ENCODE measurements at places on chromosomes 6 and 20. TPM values are rescaled to one million over a fixed set of nuclear protein-coding genes. Genes with fewer than 3 reads are reported as not detected.

GRCh38 chr20:36998652-36999051 is 47.1 kb upstream of the SAMHD1 start:
- no peaks in the 10 kb centered on the region for H3K36me3 ChIP-seq
- no peak overlapping the region for H3K4me3 ChIP-seq
- no peak for DNase-seq
- H3K27ac ChIP-seq, result no peak overlapping the region

NRN1 gene
- total RNA-seq, result 1.3 TPM

MYH7B gene
- not detected for total RNA-seq

GRCh38 chr6:44667226-44667625 is 279.7 kb downstream of the CDC5L start:
- no peak overlapping the region for H3K27ac ChIP-seq
- peaks cover 5% of the 10 kb centered on the region for H3K4me1 ChIP-seq
- no peak for DNase-seq
- H3K4me3 ChIP-seq, result no peak overlapping the region
- H3K36me3 ChIP-seq, result no peaks in the 10 kb centered on the region

GRCh38 chr6:67345946-67346345 is 1289.1 kb upstream of the ADGRB3 start:
- no peak for DNase-seq
- H3K4me1 ChIP-seq, result no peaks in the 10 kb centered on the region
- no peak overlapping the region for H3K4me3 ChIP-seq
- no peaks in the 10 kb centered on the region for H3K27me3 ChIP-seq
- no peak overlapping the region for H3K27ac ChIP-seq

AIF1 gene
- total RNA-seq, result 25.6 TPM

BCAS1 gene
- 0.29 TPM for total RNA-seq

DNA sequence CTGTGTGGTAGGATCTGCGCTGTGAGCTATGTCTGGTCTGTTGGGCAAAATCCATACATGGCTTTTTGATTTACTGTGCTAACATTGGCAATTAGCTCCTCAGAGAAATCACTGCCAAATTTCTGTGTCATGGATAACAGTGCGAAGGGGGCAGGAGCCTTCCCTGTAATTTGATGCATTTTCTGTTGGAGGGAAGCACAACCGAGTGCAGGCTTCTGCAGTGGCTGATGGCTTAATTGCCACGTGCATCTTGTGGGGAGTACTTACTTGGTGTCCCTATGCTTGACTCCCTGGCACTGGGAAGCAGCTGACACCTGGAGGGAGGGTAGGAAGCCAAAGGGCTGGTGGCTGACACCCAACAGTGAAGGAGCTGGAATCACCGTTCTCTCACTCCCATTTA is 99.3 kb upstream of the PROKR2 start:
- no peak overlapping the region for H3K27ac ChIP-seq
- no peak overlapping the region for H3K4me3 ChIP-seq
- no peaks in the 10 kb centered on the region for H3K36me3 ChIP-seq
- DNase-seq, result no peak
- no peaks in the 10 kb centered on the region for H3K4me1 ChIP-seq
- no peaks in the 10 kb centered on the region for H3K27me3 ChIP-seq

- H3K27ac ChIP-seq, result no peak overlapping the region
- no peaks in the 10 kb centered on the region for H3K36me3 ChIP-seq
- H3K27me3 ChIP-seq, result no peaks in the 10 kb centered on the region
- no peak for DNase-seq
- H3K4me1 ChIP-seq, result no peaks in the 10 kb centered on the region
Measured at GRCh38 chr6:38584731-38585130, 55.0 kb downstream of the BTBD9 start.

- H3K27me3 ChIP-seq, result no peaks in the 10 kb centered on the region
- H3K36me3 ChIP-seq, result no peaks in the 10 kb centered on the region
- no peak for DNase-seq
- no peaks in the 10 kb centered on the region for H3K4me1 ChIP-seq
Measured at GRCh38 chr6:15421945-15422733, 176.3 kb downstream of the JARID2 start.

ARMH2 gene
- not detected for total RNA-seq

- no peaks in the 10 kb centered on the region for H3K4me1 ChIP-seq
- no peak overlapping the region for H3K27ac ChIP-seq
- H3K4me3 ChIP-seq, result no peak overlapping the region
Measured at GRCh38 chr6:70163795-70164194, 139.1 kb downstream of the COL9A1 start.

MICB gene
- 2.3 TPM for total RNA-seq

DNA sequence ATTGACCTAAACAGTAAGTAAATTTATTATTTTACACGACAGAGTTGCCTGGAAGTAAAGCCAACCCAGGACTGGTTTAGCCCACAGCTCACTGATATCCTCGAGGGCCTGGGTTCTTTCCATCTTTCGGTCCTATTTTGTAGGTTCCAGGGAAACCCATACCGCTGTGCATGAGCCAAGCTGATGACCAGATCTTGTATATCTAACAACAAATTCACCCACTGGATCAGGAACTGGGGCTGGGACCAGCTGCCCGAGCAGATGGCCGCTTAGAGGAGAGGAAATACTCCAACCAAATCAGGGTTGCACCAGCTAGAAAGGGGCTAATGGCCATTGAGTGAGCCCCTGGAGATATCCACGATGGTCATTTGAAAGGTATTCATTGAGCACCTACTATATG is 139.2 kb downstream of the BACH2 start:
- H3K4me3 ChIP-seq, result no peak overlapping the region
- H3K27ac ChIP-seq, result no peak overlapping the region
- DNase-seq, result no peak
- no peaks in the 10 kb centered on the region for H3K36me3 ChIP-seq
- no peaks in the 10 kb centered on the region for H3K27me3 ChIP-seq
- H3K4me1 ChIP-seq, result no peaks in the 10 kb centered on the region

GRCh38 chr6:53986721-53987521 is 124.3 kb upstream of the MLIP start:
- H3K4me1 ChIP-seq, result no peaks in the 10 kb centered on the region
- H3K36me3 ChIP-seq, result no peaks in the 10 kb centered on the region
- H3K27ac ChIP-seq, result no peak overlapping the region

DNA sequence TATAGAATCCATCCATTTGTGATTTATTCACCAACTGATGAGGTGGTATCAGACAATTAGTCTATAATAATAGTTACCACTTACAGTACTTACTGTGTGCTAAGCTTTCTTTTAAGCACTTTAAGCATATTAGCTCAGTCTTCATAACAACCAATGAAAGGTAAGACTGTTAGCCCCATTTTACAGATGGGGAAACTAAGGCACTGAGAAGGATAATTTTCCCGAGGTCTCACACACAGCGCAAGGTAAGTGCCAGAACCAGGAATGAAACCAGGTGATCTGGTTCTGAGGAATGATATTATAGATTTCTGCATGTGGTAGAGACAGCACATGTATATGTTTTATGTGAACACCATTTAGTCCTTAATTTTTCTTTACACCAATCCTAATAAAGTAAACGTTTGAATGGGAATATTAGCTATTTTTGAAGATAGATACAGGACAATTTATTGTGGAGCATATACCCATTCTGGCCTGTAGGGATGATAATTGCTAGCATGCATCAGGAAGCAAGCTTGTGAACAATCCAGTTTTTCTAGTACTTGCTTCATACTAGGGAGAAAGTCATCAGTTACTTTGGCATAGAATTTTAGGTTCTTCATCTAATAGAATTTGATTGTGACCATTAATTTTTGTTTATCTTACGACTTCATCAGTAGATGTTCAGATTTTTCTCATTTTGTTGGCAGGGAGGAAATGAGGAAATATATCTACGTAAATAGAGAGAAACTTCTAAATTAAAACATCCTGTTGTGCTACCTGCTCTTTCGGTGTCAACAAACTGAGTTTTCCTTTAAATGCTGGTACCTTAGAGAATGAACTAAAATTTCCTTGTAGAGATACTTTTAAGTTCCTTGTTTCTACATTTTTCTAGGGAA is 3.0 kb downstream of the YWHAB start:
- peaks cover 16% of the 10 kb centered on the region for H3K4me1 ChIP-seq
- no peak overlapping the region for H3K4me3 ChIP-seq
- DNase-seq, result no peak
- H3K27ac ChIP-seq, result no peak overlapping the region
- H3K27me3 ChIP-seq, result no peaks in the 10 kb centered on the region

HSPA1B gene
- total RNA-seq, result 59.7 TPM

NKAIN2 gene
- 0.59 TPM for total RNA-seq

DNA sequence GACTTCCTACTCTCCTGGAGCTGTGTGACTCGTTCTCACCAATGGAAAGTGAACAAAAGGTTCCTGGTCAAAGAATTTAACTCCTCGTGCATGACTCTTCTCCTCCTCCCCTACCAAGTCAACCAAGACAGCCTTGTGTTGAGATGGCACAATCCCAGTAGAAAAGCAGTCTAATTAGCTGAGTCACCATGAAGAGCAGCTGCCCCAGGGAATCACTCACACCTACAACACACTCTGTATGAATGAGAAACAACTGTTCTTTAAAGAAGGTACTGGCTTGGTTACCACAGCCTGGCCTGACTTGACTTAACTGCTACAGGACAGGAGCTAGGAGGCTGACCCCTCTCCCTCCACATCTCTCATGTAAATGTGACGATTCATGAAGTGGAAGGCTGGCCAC is 2.9 kb upstream of the HLA-DOB start:
- H3K4me1 ChIP-seq, result no peaks in the 10 kb centered on the region
- no peak overlapping the region for H3K27ac ChIP-seq
- H3K36me3 ChIP-seq, result no peaks in the 10 kb centered on the region

DNA sequence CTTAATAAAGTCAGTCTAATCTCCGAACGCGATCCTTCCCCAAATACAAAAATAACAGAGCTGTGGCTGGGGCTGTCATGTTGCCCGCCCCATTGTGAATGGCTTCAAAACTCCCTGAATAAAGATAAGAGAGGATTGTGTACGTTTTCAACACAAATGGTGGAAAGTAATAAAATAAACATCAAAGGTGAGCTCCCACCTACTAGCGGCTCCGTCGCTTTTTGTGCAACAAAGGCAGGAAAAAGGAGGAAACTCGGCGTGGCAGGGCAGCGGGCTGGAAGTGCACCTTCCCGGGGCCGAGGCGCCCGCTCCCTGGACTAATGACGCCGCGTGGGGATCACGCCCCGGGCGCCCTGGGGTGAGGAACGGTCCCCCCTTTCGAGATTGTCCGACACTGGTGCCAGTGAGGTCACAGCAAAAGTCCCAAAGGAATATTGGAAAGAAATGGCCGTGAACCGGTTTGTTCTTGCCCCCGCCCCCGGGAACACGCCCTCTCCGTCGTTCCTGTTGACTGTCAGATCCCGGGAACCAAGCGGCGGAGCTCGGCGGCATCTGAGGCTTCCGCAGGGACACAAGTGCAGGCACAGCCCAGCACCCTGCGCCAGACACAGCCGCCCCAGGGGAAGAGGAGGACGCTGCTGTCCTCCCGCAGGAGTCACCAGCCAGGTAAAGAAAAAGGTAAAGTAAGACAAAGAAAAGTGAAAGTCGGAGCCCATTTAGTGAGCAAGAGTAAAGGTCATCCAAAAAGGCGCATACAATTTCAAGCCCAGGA is 1.1 kb upstream of the FOXQ1 start:
- H3K27ac ChIP-seq, result no peak overlapping the region
- H3K4me3 ChIP-seq, result peak overlapping the region; percentile 3
- no peak for DNase-seq
- peaks cover 17% of the 10 kb centered on the region for H3K4me1 ChIP-seq
- peaks cover 29% of the 10 kb centered on the region for H3K27me3 ChIP-seq

GRCh38 chr20:325889-326644 is 715 bp downstream of the SOX12 start:
- no peaks in the 10 kb centered on the region for H3K36me3 ChIP-seq
- peak; percentile 72 for DNase-seq
- H3K27ac ChIP-seq, result peak overlapping the region; percentile 98
- H3K27me3 ChIP-seq, result no peaks in the 10 kb centered on the region

PTCRA gene
- not detected for total RNA-seq

MUCL3 gene
- under 0.01 TPM for total RNA-seq

GRCh38 chr6:2890976-2891767 is 11.9 kb downstream of the SERPINB9 start:
- no peak overlapping the region for H3K4me3 ChIP-seq
- no peak for DNase-seq
- no peaks in the 10 kb centered on the region for H3K36me3 ChIP-seq
- H3K27ac ChIP-seq, result no peak overlapping the region
- no peaks in the 10 kb centered on the region for H3K27me3 ChIP-seq

TFAP2C gene
- 6.0 TPM for total RNA-seq

FRK gene
- total RNA-seq, result 8.2 TPM

DNA sequence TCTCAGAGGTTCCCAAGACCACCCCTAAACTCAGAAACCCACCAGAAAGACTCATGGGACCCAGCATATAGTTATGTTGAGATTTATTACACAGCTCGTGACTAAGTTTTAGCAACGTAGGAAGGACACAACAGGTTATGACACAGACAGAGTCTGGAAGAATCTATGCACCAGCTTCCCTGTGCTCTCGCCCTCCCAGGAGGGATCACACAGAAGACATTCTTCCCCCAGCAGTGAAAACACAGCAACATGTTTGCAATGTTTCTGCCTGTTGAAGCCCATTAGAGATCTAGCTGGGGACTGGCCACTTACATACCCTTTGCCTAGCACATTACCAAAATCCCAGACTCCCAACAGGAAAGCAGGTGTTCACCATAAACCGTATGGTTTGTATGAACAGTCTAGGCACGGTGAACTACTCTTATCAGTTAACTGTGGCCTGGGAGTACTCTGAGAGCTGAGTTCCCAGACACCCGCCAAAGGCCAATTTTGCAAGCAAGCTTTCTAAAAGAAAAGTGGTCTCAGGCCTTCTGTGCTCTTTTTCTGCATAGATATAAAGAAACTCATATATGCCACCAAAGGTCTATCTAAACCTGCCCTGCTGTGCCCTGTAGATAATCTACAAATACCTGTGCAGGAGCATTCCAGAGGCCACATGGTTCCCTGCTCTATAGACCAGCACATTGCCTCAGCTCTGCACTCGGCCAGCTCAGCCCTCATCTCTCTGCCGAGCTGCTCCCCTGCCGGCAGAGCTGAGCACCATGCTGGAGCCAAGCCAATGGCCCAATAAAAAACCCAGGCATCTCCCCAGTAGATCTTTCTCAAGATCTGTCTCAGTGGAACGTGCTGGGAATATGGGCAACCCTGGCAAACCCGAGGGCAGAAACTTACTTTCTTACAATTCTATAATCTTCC is 69.6 kb upstream of the SMIM28 start:
- no peak overlapping the region for H3K4me3 ChIP-seq
- DNase-seq, result no peak
- no peaks in the 10 kb centered on the region for H3K27me3 ChIP-seq
- no peaks in the 10 kb centered on the region for H3K4me1 ChIP-seq
- no peaks in the 10 kb centered on the region for H3K36me3 ChIP-seq

DNA sequence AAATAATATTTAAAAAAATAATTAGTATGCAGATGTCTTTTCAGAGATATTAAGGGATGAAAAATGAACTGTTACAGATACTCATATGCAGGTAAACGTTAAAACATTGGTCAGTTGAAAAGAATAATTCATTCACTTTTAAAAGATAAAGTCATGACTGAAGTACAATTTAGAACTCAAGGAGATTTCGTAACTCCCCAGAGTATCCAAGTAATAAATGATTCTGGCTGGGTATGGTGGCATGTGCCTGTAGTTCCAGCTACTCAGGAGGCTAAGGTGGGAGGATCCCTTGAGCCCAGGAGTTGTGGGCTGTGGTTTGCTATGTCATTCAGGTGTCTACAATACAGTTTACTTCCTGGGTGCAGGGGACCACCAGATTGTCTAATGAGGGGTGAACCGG is 122.3 kb upstream of the TMEM181 start:
- no peak for DNase-seq
- peaks cover 7% of the 10 kb centered on the region for H3K4me1 ChIP-seq
- no peak overlapping the region for H3K4me3 ChIP-seq
- no peaks in the 10 kb centered on the region for H3K27me3 ChIP-seq
- H3K27ac ChIP-seq, result no peak overlapping the region
- H3K36me3 ChIP-seq, result no peaks in the 10 kb centered on the region

TMEM244 gene
- not detected for total RNA-seq

Data from uterus (tissue), 4 donors.